ENCODE measurements at places on chromosomes 1 and 21. TPM values are rescaled to one million over a fixed set of nuclear protein-coding genes. Genes with fewer than 3 reads are reported as not detected.

DNA sequence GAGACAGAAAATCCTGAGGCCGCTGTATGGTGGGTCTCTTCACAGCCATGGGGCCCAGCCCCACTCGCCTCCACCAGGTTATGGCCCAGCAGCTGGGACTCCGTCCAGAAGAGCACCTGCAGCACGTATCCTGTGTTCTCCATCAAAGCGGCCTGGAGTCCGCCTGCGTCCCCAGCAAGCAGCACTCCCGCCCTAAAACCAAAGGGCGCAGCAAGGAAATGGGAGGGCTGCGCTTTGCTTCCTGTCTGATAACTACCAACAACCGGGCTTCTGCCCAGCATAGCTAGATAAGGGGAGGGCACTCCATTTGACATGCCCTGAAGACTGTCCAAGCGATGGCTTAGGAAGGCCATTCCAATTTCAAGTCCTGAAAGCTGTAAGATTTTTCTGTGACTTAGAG lies 119.9 kb downstream of the KCNJ15 start:
- no peak for DNase-seq

DNA sequence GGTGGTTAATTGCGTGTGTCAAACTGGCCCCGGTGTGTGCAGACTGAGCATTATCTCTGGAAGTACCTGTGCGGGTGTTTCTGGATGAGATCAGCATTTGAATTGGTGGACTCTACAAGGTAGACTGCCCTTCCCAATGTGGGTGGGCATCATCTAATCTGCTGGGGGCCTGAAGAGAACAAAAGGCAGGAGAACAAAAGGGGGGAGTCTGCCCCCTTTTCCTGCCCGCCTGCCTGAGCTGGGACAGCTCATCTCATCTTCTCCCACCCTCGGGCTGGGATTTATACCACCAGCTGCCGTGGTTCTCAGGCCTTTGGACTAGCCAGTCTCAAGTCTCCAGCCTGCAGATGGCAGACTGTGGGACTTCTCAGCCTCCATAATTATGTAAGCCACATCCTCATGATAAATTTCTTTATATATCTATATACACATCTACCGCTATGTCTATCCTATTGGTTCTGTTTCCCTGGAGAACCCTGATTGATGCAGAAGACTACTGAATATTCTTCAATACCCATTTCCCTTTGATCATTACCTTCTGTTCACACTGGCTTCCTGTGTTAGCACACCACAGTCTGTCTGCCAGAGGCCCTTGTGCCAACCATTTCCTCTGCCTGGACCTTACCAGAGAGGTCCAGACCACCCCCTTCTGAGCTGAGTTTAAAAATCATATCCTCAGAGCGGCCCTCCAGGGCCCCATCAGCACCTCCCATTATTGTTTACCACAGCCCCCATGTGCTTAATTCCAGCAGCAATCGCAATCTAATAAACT lies 25.2 kb downstream of the RCAN1 start:
- DNase-seq = no peak

DNA sequence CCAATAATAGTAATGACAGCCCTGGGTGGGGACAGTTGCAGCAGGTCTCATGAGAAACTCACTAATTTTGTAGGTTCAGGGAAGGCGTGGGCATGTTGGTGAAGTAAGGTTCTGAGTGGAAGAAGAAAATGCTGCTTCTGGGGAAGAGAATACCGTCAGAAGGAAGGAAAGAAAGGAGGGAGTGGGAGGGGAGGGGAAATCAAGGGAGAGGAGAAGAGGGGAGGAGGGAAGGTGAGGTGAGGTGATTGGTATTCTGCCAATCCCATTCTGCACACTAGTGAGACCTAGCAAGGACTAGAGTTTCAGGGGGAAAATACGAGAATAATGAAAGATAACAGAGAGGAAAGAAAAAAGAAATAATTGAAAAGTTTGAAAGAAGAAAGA lies 32.4 kb upstream of the MGST3 start:
- no peak for DNase-seq

- DNase-seq = no peak
These were observed 72.4 kb upstream of the TIAM1 start for GRCh38 chr21:31416465-31416864.

Gene DMAP1
- total RNA-seq = 51.4 TPM

Gene ZFP69
- total RNA-seq = 4.6 TPM

Measured in breast epithelium (tissue), 4 donors.